Sciatic nerve (tissue), 2 donors: ENCODE measurements at places on chromosomes 1 and 21.

GRCh38 chr1:183093786-183094298, 70.6 kb downstream of the LAMC1 start:
- no peak for DNase-seq

GRCh38 chr1:184373155-184373554, 13.7 kb upstream of the C1orf21 start:
- DNase-seq, result no peak

- peak; percentile 77 for DNase-seq
Measured at GRCh38 chr1:12173631-12174121, 6.9 kb downstream of the TNFRSF1B start.

DNA sequence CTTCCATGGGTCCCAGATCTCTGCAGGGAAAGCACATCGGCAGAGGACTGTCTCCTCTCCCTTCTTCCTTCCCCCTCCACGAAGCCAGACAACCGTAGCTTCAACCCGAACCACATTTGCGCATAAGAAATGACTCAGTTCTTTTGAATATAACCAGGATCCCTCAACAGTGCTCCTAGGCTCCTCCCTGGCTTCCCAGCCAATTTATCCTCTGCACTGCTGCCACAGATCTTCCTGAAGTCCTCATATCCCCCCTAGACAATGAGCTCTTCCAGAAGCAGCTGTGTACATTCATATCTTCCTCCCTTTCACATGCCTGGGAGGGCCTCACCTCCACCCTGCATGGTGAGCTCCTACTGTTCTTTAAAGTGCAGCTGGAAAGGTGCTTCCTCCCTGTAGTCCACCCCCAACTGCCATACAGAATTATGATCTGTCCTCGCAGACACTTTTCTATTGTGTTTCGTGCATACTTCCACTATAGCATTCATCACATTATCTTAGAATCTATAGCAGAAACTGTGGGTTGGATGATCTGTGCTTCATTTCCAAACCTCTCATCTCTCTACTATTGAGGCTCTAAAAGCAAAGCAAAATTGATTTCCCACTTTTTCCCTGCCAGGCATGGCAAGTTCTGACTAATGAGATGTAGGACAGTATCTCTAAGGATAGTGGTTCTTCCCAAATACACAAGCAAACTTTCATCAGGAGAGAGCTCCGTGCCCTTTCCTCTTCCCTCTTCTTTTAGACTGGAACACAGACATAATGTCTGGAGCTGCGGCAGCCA, 179.3 kb upstream of the HMGB4 start:
- no peak for DNase-seq

DNA sequence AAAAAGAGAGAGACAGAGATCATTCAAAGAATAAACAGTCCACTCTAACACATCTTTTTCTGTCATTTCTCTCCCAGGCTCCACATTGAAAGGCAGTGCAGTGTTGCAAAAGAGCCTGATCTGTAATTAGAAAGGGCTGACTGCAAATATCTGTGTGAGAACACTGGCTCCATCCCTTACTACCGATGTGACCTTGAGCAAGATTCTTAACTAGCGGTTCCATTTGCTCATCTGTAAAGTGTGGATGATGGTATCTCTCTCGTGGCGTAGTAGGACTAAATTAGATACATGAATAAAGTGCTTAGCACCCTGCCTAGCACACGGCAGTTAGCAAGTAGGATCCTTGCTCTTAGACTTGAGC, 26.9 kb upstream of the SLC44A3 start:
- no peak for DNase-seq

GRCh38 chr1:7278045-7278444, 492.8 kb downstream of the CAMTA1 start:
- DNase-seq, result no peak

DNA sequence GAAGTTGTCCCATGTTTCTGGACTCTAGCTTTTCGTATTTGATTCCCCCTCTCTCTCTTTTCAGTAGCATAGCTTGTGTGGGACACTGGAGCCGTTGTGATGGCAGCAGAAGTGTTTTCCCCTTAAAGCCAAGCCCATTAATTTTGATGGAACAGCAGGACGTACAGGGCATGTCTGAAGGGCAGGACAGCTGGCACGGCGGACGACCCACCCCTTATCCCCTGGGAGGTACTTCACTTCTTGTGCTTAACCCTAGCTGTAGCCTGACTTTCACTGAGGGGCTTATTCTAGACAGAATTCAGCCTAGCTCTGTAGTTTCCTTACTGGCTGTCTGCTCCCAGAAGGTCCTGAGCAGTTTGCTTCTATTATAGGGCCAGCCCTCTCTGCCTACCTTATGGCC, 8.6 kb upstream of the PPFIA4 start:
- no peak for DNase-seq

- no peak for DNase-seq
Measured at GRCh38 chr1:238061967-238062613, 171.4 kb upstream of the ZP4 start.

DNA sequence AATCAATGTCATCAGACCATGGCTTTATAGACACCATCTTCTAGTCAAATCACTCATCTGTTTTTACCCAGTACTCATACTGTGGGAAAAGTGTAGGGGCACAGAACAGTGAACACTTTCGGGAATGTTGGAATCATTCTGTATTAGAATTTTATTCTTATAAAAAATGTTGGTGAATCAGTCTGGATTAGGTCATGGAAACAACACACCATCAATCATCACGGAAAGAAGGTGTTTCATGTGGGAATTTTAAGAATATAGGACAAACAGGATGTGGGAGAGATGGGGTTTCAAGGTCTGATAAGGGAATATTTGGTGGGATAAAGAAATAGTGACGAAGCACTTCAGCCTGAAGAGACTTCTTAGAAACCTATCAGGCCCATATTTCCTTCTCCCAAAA, 17.3 kb downstream of the GBP1 start:
- DNase-seq, result no peak

DNA sequence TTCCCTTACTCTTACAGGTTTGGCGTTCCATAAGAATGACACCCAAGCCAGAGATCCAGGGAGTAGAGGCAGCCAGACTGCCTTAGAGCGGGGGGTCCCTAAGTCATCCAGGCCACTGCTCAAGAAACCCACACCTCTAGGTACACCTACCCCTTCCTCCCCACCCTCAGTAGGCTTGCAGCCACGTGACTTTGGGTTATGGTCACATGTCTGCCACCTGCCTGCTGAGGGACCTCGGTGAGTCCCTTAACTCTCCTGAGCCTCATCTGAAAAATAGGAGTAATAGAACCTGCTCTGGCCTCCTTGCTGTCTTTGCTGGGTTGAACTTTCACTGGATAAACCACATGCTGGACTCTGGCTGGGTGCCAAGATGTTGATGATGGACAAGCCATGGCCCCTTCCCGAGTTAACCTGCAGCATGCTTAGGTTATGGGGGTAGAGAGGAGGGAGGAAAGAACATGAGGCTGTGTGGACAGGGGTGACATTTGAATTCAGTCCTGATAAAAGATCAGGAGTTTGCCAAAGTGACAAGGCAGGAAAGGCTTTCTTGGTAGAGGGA, 4.5 kb downstream of the RPS6KA1 start:
- DNase-seq, result no peak

- peak; percentile 73 for DNase-seq
Measured at GRCh38 chr1:37795340-37796125, 1.9 kb downstream of the MANEAL start.

DNA sequence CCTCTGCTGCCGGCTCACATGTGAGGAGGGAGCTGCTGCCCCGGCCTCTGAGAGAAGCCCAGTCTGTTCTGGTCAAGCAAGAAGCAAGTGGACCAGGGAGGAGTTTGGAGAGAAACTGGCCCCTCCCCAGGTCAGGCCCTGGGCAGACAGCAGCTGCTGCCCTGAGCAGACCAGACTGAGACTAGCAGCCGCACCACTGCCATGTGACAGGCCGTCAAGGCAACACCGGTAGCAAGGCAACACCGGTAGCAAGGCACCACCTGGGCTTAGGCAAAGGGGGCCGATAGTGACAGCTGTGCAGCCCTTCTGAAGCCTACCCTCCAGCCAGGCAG, 50.3 kb downstream of the ARHGEF16 start:
- no peak for DNase-seq

GRCh38 chr1:98796049-98796448, 134.5 kb downstream of the SNX7 start:
- no peak for DNase-seq

- no peak for DNase-seq
Measured at GRCh38 chr1:240462766-240463395, 149.1 kb downstream of the GREM2 start.

DNA sequence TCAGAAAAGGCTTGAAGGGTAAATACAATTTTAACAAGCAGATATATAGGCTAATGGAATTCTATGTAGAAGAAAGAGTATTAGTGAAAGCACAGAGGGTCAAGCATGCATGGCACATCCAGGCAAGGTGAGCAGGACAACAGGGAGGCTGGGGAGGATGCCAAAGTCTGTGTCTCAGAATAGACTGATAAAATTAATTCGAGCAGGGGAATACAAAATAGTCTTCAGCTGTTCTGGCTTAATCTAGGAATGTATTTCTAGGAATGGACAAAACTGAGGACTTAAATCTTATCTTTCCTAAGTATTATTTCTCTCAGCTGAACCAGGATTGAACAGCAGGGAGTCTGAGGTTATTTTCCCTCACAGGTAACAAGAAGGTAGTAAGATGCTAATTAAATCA, 35.2 kb downstream of the NVL start:
- no peak for DNase-seq

- DNase-seq, result no peak
Measured at GRCh38 chr21:19261731-19262376, 858.3 kb upstream of the TMPRSS15 start.

GRCh38 chr1:94708811-94709210, 111.3 kb upstream of the SLC44A3 start:
- DNase-seq, result no peak

GRCh38 chr1:207822602-207823451, 71.0 kb downstream of the CD46 start:
- peak; percentile 91 for DNase-seq

DNA sequence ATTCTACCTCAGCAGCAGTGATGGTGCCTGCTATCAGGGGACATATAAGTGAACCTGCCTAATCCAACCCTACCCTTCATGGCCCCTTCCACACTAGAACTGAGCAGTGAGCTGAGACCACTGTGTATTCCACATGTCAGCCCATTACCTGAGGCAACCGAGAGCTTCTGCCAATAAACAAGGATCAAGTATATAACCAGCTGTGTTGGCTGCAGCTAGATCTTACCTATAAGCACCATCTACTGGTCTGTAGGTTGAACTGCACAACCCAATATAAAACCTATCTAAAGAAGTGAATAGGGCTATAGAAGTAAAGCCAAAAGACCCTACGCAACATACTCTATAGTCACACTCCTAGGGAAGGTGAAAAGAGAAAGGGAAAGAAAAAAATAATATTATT, 376.9 kb downstream of the HHIPL2 start:
- DNase-seq, result no peak

- no peak for DNase-seq
Measured at GRCh38 chr1:87108814-87109411, 194.5 kb downstream of the HS2ST1 start.

DNA sequence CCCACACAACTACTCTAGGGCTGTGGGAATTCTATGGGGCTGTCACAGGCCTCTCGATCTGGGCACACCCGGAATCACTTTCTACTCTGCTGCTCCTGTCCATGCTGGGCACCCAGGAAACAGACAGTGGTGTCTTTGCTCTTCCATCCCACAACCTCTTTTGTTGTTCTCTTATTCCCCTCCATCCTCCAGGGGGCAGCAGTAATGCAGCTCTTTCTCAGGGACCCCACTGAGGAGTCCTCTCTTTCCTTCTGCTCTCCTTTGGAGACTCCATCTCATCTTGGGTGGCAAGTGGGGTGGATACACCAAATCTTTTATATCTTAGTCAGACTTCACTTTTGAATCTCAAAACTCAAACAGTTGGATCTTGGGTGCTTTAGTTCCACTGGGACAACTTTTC, 206.3 kb downstream of the HS2ST1 start:
- no peak for DNase-seq

DNA sequence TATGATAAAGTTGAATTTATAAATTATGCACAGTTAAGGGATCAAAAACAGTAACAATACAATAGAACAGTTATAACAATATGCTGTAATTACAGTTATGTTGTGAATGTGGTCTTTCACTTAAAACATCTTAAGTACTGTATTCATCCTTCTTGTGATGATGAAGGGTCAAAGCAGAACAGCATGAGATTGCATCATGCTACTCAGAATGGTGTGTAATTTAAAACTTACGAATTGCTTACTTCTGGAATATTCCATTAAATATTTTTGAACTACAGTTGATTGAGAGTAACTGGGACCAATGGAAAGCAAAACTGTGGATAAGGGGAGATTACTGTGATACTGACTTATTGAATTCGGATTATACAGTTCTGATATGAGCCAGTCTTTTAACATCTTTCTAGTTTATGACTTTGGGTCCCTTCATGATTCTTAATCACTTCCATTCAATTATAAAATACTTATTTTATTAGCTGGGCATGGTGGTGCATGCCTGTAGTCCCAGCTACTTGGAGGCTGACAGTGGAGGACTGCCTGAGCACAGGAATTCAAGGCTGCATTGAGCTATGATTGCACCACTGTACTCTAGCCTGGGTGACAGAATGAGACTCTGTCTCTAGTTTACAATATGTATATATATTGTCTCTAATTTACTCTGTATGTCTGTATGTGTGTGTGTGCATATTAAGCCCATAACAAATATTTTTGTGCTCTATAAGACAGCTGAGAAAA, 43.2 kb downstream of the ATP1B1 start:
- no peak for DNase-seq

- no peak for DNase-seq
Measured at GRCh38 chr1:200518524-200518923, 102.0 kb downstream of the KIF14 start.
